ENCODE measurements at places on chromosomes 16 and 17.

- DNase-seq, result peak; percentile 72
Measured at GRCh38 chr17:44044071-44044470, 22.4 kb downstream of the LSM12 start.

GRCh38 chr17:39170109-39170508 is 4.1 kb upstream of the ARL5C start:
- DNase-seq, result no peak

GRCh38 chr16:87953308-87954215 is 2.3 kb downstream of the BANP start:
- DNase-seq, result no peak

DNA sequence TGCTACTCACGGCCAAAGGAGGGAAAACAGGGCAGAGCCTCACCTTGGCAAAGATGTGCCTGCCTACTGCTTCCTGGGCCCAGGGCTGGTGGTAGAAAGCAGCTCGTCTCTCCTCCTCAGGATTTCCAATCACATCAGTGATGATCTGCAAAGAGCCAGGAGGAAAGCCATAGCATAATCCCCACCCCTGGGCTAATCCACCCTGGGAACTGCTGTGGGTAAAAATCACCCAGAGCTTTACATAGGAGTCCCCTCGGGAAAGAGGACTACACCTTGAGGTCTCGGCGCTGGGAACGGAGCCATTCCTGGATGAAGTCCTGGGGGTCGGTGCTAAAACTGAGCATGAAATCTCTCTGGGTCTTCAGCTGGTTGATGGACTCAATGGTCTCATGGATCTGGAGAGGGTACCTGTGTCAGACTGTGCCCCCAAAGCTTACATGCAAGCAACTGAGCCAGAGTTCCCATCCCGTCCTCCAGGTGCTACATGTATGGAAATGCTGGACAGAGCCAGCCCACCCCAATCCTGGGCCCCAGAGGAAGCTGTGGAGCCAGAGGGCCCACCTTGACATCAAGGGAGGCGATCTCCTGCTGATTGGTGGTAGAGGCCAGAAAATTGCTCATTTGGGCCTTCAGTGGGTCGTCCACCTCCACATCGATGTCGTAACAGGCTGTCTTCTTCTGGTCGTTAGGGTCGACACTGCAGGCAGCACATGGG is 5.7 kb upstream of the FTSJ3 start:
- no peak for DNase-seq
